ENCODE measurements at places on chromosomes 5 and 9.

DNA sequence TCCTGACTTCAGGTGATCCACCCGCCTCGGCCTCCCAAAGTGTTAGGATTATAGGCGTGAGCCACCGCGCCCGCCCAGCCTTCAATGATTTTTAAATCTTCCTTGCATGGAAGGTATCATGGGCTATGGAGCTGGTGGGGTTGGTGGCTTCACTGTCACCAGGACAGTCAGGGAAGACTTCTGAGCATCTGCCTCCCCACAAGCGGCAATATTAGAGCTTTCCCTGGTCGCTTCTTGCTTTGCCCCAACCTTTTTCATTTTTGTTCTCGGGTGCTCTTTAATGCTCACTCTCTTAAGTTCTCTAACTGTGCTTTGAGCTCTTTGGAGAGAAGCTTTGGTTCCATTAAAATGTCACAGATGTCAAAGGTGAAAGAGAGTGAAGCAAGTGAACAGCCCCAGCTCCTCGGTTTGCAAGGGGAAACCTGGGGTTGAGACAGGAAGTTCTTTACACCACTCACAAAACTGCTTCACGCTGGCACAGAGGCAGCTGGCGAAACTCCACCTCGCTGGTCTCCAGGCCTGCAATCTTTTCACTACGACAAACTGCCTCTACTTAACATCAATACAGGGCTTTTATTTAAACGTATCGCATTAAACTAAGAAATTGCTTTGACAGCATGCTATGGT, 142.5 kb upstream of the RETREG1 start:
- DNase-seq: peak; percentile 46

DNA sequence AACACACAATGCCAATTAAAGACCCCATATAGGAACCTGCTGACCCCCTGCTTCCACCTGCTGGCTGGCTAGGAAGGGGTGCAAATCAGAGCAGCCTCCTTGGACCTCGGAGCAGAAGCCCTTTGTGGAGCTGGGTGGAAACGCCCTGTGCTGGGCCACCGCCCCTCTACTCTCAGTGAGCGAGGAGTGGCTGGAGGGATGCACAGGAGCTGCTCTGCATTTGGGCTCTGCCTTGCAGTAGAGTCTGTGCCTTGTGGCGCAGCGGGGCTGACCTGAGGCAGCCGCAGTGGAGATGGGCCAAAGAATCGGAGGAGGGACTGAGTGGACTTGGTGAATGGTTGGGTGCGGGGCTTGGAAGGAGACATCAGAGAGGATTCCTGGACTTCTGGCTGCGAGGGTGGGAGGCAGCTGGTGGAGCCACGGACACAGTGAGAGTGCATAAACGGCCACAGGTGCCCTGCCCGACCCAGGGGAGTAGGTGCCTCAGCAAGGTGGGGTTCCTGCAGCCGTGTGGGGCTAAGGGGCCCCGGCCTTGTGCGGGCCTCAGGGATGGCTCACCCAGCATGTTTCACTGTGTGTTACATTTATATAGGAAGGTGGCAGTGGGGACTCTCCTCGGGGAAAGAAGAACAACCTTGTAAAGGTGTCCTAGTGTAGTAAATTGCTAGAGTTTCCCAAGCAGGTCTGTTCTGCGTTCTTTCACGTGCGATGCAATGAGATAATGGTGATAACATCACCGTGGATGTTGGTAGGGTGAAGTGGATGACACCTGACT, 14.1 kb upstream of the IRX4 start:
- no peak for DNase-seq

- DNase-seq: no peak
These were observed 270.4 kb downstream of the ARHGAP26 start for GRCh38 chr5:143040622-143041021.

GRCh38 chr5:65674749-65675148, 47.2 kb downstream of the SGTB start:
- peak; percentile 62 for DNase-seq

DNA sequence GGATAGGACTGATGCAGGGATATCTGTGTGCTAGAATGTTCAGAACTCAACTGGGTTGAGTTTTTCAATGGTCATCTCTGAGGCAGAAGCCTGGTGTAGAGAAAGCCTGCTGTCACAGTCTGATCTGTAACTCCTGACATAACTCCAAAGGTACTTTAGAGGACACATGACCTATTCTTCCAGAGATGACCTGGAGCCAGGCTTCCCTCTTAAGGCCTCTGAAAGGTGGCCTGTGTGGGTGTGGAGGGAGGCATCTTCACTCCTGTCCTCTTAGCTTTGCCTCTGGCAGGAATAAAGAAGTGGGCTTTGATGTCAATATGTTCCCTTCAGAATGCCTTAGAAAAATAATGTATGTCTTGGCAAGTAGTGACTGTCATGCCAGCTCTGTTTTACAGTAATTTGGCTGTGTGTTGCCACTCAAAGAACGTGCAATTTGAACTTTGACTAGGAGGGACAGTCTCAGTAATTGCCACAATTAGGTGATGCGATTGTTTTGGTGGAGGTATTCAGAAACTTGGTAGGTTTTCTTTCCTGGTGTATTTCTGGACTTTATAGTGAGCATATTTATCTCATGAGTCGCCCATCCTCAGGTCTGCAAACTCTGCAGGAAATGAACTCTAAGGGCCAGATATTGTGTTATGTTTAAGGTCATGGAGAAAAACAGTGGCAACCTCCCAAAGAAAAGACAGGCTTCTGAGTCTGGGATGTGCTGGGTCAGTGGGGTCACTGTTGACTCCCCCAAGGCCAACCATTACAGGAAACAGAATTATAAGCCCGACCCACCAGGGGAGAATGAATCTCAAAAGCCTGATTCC, 3.2 kb upstream of the C5orf63 start:
- peak; percentile 51 for DNase-seq

DNA sequence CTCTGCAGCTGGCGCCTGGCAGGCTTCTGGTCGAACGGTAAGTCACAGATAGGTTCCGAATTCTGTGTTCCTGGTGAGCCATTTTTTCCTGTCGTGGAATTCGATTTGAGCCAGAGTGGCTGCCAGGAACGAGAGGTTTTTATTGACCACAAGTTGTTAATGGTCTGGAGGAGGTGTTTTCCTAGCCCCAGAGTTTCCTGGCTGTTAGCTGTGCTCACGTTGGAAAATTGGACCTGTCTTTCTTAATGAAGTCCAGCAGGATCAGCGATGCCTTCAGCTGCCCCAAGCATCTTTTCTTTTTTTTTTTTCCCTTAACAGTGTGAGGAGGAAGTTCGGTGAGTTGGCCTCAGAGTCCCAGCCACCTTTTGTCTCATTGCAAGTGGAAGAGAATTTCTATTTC, 62.9 kb downstream of the COL5A1 start:
- DNase-seq: peak; percentile 38

DNA sequence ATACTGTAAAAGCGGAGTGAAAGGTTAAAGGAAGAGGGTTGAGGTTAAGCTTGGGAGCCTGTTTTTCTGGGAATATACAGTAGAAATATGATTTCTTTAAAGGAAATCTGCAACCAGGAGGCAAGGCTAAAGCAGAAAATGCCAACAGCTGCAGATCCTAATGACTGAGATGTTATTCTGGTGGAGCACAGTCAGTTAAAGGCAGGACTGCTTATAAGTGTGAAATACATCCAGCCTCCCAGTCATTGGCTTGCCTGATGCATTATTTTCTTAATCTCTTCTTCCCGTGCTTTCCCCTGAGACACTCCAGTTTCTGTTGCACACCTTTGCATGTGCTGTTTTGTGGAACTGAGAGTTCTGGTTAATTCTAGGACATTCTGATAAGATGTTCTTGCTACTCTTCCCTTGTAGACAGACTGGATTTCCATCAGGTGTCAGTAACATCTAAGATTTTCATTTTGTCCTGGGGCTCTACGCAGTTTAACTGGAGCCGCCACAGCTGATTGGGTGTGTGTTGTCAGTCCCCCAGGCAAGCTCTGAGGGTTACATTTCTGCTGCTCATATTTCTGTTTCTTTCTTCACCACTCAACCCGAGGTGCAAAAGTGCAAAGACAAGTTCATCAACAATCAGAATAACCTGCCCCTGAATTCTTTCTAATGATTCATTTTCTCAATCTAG, 44.4 kb downstream of the CAST start:
- no peak for DNase-seq

DNA sequence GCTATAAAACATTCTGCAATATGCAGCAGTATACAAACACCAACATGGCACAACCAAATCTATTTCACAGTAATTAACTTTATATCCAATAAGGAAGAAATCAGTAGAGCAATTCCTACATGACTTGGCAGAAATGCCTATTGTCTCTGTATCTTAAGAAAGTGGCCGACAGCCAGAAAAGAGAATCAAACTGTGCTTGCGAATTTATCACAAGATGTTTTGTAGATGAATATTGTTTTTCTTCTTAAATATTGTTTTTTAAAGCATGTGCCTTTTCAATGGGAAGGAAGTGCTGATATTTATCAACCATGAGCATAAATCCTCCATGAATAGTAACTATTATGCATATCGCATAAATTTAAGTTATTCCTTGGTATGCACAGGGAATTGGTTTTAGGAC, 501.7 kb upstream of the DMAC1 start:
- DNase-seq: peak; percentile 14

DNA sequence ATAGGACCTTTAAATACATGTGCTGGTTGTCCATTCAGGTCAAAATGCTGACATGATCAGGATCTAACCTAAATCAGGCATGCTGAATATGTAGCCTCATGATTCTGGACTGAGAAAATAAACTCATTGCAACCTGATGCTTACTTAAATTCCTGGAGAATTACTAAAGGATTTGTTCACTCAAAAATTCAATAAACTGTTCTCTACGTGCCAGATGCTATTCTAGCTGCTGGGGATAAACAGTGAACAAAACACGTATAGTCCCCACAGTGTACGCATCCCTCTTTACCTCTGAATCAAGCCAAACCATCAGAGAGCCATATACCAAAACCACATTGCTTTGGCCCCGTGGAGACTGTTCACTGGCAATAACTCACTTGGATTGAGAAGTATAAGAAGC, 6.1 kb downstream of the SCAI start:
- peak; percentile 71 for DNase-seq

DNA sequence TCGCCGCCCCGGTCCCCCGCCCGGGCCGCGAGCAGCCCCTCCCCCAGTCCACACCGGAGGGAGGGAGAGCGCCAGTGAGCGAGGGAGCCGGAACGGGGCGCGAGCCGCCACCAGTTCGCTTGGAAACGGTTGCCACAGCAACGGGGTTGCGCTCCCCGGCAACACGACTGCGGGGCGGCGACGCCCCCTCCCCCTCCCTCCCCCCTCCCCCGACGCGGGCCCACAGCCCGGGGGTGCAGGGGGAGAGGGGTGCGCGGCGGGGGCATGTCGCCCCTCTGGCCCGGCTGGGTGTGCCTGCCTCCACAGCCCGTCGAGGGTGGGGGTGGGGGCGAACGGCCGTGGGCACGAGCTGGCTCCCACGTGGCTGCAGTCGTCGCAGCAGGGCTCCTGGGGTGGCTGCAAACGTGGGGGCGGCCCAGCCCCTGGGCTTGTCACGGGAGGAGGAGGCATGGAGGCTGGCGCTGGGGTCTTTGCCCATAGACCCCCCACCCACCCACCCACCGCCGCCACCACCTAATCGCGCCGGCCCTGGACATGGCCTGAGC, 524 bp downstream of the PRR7 start:
- no peak for DNase-seq

DNA sequence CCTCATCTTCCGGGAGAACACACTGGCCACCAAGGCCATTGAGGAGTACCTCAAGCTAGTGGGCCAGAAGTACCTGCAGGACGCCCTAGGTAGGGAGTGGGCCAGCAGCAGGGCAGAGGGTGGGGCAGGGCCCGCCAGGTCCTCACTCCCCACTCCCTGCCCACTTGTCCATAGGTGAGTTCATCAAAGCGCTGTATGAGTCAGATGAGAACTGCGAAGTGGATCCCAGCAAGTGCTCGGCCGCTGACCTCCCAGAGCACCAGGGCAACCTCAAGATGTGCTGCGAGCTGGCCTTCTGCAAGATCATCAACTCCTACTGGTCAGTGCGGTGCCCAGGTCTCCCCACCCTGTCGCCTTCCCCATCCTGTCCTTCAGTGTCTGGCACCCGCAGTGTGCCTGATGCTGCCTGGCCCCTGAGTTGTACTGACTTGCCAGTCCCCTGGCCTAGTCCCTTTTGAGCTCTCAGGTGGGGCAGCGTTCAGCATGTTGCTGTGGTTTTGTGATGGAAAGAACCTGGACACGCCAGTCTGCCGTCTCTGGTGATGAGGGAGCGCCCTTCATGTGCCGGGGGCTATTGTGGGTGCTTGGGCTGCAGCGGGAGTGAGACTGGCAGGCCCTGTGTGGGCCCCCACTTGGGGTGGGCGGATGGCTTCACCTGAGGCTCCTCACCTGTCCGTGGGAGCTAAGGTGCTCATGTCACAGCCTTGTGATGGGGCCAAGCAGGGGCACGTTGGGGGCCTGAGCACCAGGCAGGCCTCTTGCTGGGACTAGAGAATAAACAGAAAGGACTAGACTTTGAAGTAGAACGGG, 112.3 kb downstream of the DAB2IP start:
- no peak for DNase-seq

DNA sequence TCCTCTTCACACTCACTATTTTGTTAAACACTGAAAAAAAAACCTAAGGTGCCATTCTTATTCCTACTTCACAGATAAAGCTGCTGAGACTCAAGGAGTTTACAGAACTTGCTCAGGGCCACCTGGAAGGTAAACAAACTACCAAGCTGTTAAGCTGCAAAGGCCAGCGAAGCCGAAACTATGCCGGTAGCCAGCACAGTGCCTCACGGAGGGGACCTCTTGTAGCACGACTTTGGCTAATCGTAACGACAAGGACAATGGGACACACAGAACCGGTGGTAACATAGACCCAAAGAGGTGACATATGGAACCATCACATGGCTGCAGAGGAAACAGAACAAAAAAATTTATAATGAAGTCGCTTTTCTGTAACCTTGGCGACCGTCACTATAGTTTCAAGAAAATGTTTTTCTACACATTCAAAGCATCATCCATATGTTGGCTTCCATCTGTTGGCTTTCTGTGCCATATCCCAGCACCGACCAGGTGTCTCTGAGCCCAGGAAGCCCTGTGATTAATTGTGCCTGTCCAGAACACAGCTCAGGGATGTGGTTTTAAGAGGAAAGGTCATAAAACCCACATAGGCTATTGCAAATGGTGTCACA, 60.3 kb downstream of the S1PR3 start:
- DNase-seq: no peak

DNA sequence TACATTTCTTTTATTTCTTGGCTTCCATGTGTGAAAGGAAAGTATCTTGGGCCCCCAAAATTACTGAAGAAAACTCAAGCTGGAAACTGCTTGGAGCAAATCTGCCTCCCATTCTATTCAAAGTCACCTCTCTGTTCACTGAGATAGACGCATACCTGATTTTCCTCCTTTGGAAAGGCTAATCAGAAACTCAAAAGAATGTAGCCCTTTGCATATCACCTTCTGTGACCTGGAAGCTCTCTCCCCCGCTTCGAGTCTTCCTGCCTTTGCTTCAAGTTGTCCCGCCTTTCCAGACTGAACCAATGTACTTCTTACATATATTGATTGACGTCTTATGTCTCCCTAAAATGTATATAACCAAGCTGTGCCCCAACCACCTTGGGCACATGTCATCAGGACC, 5.0 kb upstream of the RXFP3 start:
- DNase-seq: no peak
